Activated naive CD4-positive, alpha-beta T cell treated with anti-CD3 and anti-CD28 coated beads, Interleukin-2, amount 50 U/mL, for 16 hours (primary cell): ENCODE measurements at places on chromosomes 4 and X.

DNA sequence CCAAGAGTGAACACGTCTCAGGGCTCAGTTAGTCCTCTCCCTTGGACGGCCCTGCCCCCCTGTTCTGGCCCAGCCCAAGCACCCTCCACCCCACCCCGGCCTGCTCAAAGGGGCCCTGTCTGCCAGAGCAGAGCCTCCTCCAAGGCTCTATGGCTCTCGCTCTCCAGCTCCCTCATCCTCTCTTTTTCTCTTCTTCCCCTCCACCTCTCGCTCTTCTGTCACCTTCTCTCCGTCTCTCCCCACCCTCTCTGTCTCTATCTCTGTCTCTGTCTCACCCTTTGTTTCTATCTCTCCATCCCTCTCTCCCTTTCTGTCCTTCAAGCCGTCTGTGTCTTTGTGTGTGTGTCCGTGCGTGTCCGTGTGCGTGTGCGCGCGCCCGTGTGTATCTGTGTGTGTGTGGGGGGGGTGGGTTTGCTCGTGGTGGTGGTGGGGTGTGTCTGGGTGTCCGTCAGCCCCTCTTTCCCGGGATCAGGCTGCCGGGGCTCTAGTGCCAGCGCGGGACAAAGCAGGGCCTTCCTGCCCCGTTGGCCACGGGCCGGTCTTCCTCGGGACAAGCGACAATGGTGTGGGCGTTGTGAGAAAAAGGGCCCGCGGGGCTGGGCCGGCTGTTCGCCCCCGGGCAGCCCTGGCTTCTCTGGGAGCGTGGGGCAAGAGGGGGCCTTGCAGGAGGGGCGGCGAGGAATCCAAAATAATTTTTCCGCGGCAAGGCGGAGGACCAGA, 8.7 kb downstream of the FRG2 start:
- no peak for DNase-seq

- DNase-seq: no peak
Measured at GRCh38 chrX:13852001-13852695, 35.3 kb upstream of the GPM6B start.

DNA sequence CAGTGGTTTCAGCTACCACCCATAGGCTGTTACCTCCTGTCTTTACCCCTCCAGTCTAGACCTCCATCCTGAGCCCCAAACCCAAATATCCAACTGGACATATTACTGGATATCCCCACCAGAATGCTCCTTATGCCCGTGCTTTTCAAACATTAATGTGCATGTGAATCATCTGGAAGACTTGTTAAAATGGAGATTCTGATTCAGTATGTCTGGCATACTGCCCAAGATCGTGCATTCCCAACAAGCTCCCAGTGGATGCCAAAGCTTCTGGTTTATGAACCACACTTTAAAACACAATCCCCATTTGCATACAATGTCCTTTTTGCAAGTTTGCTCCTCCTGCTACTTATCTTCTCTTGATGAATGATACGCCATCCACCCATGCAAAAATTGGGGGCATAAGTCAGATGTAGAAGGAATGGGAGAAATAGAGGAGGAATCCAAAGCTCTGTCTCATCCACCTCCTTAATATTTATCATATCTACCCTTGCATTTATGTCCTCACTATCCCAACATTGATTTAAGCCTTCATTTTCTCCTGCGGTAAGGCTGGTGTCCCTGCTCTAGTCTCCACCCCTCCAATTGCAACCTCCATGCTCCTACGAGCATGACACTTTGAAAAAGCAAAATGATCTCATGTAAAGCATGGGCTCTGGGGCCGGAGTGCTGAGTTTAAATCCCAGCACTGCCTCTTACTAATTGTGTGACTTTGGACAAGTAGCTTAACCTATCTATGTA, 7.4 kb upstream of the PGRMC1 start:
- no peak for DNase-seq

DNA sequence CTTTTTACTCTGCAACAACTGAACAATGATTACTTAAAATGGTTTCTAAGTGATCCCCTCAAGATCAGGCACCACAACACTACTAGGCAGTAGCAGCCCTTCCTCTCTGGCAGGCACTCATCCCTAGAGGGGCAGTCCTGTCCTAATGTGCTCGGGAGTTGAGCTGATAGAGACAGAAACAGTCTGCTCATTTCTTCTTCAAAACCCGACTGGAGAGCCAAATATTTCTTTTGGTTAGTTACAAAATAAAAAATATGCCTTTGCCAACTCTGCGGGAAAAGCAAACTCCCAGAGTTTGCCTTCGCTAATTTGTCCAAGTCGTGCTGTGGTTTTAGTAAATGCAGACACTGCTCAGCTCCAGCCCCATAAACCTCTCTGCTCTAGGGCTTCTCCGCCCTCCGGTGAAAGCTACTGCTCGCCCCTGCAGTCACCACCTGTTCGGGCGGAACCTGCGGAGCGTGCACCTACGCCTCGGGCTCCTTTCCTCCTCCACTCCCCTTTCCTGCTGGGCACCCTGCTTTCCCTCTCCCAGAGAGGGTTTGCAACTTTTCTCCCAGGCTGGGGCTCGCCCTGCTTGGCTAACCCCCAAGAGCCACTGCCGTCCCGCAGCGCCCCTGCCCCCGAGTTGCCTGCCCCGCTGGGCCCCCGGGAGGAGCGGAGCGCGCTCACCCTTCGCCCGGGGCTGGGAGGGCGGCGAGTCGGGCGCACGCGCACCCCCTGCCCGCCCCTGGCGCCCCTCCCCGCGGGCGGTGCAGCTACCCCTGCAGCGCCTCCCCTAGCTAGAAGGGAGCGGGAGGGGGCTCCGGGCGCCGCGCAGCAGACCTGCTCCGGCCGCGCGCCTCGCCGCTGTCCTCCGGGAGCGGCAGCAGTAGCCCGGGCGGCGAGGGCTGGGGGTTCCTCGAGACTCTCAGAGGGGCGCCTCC, at the start of gene NPNT:
Gene NPNT, plus strand, starts transcription at position 812 of the 923 bp plus-strand sequence. CDS start 182 bp downstream, outside the sequence.
- DNase-seq: no peak

DNA sequence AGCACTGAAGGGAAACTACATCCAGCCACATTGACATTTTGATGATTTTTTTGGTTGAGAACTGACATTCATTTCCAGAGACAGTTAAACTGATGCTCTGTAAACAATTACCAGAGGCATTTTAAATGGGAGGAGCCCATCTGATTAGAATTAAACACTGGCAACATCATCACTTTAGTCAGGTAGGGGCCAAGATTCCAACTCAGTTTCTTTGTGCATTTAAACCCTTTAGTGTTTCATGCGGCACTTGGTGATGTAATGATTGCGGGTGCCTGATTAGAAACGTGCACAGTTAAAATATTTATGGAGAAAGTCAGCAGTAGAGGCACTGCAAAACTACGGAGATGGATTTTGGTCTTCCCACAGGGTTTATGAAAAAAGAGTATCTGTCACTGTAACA, 16.1 kb downstream of the TNIP3 start:
- DNase-seq: no peak

- DNase-seq: no peak
Measured at GRCh38 chrX:66988331-66988730, 349.5 kb upstream of the EDA2R start.

DNA sequence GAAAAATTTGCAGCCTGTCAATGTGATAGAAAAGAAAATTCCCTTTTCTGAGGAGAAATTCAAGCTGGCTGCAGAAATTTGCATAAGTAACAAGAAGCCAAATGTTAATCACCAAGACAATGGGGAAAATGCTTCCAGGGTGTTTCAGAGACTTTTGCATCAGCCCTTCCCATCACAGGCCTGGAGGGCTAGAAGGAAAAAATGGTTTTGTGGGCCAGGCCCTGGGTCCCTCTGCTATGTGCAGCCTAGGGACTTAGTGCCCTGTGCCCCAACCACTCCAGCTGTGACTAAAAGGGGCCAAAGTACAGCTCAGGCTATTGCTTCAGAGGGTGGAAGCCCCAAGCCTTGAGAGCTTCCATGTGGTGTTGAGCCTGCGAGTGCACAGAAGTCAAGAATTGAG, 23.9 kb downstream of the ZNF275 start:
- DNase-seq: no peak
